ENCODE measurements at places on chromosomes 4 and X. TPM values are rescaled to one million over a fixed set of nuclear protein-coding genes. Genes with fewer than 3 reads are reported as not detected.

DNA sequence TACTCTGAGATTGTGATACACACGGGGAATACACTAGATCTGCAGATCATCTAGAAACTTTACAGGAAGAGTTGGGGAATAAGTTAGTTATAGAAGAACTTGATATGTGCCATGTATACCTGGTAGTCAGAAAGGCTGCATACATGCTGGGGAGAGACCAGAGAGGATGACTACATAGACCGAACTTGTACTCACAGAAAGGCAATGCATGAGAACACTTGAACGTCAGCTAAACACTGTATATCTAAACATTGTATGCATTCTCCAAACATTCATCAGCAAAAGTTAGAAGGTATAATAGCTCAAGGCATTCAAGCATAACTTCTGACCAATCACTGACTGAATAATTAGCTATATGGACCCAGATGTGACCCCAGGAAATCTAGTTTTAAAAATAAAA is 78.0 kb upstream of the PDHA2 start:
- no peaks in the 10 kb centered on the region for H3K36me3 ChIP-seq
- H3K4me3 ChIP-seq = no peak overlapping the region
- no peaks in the 10 kb centered on the region for H3K27me3 ChIP-seq
- no peaks in the 10 kb centered on the region for H3K4me1 ChIP-seq
- no peak for DNase-seq

DNA sequence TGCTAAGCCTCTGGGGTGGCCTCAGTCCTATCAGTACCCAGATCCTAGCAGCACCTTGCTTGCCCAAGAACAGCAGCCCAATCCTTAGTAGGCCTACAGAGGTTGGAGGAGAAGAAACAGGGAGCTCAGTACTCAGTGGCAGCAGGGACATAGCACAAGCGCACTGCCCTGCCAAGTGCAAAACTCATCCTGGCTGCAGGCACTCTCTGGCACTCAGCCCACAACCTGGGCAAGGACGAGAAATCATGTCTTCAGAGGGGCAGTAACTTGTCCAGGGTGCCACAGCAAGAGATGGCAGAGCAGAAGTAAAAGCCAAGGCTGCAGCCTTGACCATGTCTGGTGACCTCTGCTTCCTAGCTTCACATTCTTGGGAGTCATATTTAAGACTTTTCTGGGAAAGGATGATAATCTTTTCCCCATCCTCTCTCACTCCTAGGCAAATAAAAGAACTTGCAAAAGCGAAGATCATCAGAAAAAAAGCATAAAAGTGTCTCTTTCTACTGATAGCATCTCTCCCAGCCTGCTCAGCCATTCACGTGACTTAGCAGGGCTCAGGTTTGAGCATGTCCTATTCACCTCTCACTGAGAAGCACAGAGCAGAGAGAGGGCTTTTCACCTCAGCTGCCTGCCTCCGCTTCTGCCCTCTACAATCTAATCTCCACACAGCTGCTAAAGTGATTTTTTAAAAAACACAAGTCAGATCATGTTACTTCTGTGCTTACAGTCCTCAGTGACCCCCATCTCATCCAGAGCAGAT is 37.2 kb upstream of the MAGEA4 start:
- H3K4me3 ChIP-seq = no peak overlapping the region
- no peaks in the 10 kb centered on the region for H3K36me3 ChIP-seq
- no peak for DNase-seq
- no peaks in the 10 kb centered on the region for H3K4me1 ChIP-seq
- H3K27me3 ChIP-seq = no peaks in the 10 kb centered on the region

DNA sequence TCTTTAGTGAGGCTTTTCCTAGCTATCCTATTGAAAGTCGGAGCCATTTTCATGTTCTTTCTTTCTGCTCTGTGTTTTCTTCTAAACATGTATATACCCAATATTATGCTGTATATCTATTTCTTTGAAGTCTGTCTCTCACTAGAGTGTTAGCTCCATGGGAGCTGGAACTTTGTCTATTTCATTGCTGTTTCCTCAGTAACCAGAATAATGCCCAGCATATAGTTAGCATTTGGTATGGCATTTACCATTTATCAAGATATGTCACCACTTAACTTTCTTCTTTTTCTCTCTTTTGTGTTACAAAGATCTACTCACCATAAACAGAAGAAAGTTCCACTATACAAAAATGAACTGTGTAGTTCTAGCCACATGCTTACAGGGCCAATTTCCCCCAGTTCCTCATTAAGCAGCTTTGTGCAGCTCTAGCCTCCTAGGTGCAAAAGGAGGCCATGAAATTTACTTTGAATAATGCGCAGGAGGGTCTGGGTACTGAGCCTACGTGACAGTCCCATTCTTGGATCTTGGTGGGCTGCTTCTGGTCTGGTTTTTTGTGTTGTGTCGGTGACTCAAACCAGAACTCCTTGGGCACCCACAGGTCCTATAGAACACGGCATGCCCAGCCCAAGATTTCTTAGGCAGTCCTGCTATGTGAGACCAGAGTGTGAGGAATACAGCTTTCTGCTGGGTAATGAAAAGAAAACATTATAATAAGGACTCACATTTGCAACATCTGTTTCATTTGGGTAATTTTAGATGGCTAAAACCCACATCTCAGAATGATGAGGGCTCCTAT is 302.3 kb upstream of the IGFBP7 start:
- no peaks in the 10 kb centered on the region for H3K4me1 ChIP-seq
- no peak for DNase-seq
- no peak overlapping the region for H3K27ac ChIP-seq
- H3K27me3 ChIP-seq = no peaks in the 10 kb centered on the region
- H3K4me3 ChIP-seq = no peak overlapping the region
- no peaks in the 10 kb centered on the region for H3K36me3 ChIP-seq

DNA sequence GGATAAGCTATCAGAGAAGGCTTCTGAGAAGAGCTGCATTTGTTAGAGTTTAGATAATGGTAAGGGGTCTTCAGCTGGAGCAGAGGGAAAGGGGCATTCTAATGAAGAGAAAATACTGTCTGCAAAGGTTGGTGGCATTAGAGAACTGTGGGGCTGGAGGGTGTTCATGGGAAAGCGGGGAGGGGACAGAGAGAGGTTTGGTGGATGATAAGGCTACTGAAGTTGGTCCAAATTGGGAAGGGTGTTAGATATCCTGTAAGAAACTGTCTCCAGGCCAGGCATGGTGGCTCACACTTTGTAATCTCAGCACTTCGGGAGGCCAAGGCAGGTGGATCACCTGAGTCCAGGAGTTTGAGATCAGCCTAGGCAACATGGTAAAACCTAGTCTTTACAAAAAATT is 59.9 kb downstream of the AFF1 start:
- no peak overlapping the region for H3K4me3 ChIP-seq
- no peaks in the 10 kb centered on the region for H3K36me3 ChIP-seq
- DNase-seq = no peak
- H3K4me1 ChIP-seq = peaks cover 24% of the 10 kb centered on the region
- H3K27me3 ChIP-seq = no peaks in the 10 kb centered on the region

Gene ASB9
- 10.7 TPM for polyA plus RNA-seq

Gene RAB41
- 1.3 TPM for polyA plus RNA-seq

Gene SSX4B
- not detected for polyA plus RNA-seq

Gene TLR3
- polyA plus RNA-seq = 13.1 TPM
